ENCODE measurements at places on chromosomes 2 and 18.

DNA sequence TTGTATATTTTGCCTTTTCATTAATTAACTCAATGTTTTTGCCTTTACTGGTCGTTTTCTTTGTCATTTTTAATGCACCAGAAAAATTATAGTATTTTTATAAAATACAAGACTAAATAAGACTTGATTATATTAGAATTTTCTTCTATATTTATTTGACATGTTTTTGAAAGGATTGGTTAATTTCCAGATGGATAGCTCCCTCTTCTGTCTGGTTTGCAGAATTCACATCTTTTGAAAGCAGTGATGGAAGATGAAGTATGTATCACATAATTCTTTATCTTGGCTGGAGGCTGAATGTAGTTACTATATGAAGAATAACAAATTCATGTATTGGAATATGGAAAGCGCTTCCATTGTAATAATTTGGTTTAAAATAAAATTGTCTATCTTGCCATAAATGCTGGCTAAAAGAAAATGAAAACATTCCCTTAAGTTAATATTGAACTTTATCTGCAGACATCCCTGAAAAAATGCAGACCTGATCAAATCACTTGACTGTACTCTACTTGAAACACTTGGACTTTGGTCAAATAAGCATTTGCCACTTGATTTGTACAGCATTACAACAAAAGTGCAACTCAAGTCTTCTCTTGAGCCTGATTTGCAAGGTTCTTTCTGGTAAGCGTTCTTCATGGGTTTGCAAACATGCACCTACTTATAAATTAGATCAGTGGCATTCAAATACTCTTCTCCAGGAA is 86.3 kb upstream of the EFEMP1 start:
- no peak for DNase-seq

DNA sequence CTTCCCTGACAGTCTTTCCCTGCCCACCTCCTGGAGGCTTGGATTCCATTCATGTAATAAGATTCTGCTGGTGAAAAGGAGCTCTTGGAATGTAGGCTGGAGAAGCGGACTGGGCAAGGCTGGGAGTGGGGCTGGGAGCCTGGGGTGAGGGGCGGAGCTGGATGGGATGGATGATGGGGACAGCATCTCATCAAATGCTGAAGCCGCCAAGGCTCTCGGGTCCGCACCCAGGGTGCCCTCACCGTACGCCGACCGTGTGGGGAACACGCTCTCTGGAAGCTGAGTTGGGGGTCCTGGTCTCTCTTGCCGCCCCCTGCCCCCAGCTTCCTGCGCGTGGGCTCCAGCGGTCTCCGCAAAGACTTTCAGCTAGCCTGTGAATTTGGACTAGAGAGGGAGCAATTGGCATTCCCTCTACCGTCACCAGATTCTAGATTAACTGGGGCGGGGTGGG is 9.1 kb downstream of the RAX start:
- no peak for DNase-seq

DNA sequence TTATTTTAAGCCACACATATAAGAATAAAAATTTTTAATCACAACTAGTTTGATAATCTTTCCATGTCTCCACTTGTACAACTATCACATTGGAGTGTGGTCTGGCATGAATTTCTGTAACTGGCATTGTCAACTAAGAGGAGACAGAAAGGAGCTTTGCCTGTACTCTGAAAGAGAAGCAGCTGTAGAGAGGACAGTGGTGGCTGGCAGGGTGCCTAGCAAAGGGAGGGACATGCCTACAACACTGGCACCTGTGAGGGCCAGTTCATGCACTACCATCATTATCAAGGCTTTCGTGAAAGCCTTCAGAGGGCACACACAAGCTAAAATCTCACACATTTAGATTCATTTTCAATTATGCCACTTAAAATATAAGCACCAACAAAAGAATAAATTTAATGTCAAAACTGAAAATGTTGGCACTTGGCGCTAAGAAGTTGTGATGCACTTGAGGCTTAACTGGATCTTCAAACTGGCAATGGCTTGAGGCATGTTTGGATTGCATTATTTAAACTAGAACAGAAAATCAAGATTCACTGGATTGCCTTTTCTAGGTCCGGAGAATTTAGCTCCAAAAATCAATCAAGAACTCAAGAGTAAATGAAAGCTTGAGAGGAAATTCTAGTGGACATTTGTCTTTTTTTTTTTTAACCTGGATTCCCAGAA is 238.6 kb downstream of the ZNF385B start:
- no peak for DNase-seq

- DNase-seq, result no peak
These were observed 50.7 kb downstream of the IL1R2 start for GRCh38 chr2:102042196-102043081.

- no peak for DNase-seq
These were observed 236.5 kb upstream of the SPHKAP start for GRCh38 chr2:228417956-228418355.

- DNase-seq, result no peak
These were observed 112.3 kb upstream of the ATP5MC3 start for GRCh38 chr2:175293776-175294175.

GRCh38 chr2:232341061-232341738 is 37.4 kb upstream of the ALPP start:
- DNase-seq, result no peak

- DNase-seq, result no peak
These were observed 36.3 kb upstream of the LBH start for GRCh38 chr2:30195016-30195415.

GRCh38 chr2:47616506-47616905 is 166.4 kb upstream of the MSH6 start:
- DNase-seq, result no peak

- no peak for DNase-seq
These were observed 15.6 kb downstream of the COLEC12 start for GRCh38 chr18:484749-485464.

DNA sequence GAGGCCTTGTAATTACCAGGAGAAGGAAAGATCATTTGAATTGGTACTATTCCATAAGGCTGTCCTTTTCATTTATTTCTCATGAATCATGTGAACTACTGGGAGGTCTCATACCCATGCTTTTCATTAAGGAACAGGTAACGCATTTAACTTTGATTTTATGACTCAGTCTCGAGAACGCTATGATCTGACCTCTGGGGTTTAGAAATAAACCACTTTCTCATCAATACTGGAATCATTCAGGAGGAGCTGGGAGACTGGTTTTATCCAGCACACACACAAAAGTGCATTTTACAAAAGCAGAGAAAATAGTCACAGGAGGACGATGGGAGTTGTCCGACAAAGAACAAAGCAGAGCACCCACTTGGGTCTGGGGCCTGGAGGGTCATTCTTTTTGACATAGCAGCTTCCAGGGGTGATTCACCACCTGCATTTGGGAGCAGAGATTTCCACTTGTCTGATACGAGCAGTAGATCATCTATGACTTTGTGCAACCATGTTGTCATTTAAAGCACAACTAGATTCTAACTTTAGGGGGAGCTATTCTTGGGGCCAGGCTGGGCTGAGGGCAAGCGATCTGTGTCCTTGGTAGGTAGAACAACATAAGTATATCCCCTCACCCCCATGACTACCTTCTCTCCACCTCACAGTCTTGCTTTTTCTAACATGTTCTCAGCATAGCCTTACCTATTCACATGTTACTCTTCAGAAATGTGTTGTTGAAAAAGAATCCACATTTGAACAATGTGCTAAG is 95.9 kb upstream of the SCG2 start:
- DNase-seq, result no peak

DNA sequence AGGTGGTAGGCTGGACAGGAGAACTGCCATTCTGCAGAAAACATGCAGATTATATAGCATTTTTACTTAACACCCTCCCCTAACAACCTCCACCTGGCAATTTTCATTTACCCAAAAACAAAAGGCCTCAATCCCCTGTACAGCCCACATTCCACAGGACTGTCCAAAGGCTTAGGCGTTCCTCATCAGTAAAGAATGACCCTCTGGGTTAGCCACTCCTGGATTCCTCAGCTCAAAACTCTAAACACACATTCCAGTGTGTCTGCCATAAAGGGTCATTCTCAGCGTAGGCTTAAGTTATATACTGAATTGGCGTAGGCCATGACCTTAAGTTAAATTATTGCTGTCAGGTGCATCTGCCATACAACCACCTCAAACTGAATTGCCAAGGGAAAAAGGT is 261.8 kb upstream of the CHAC2 start:
- DNase-seq, result no peak

Data from stimulated activated CD4-positive, alpha-beta T cell treated with anti-CD3 and anti-CD28 coated beads, Interleukin-1b, Interleukin-23, amount 100 ng/mL, for 24 hours (primary cell).